ENCODE measurements at places on chromosomes 11 and 22.

- DNase-seq, result peak; percentile 4
These were observed 26.8 kb downstream of the CLDN25 start for GRCh38 chr11:113806406-113806805.

- peak; percentile 40 for DNase-seq
These were observed 7.4 kb upstream of the BIRC3 start for GRCh38 chr11:102309621-102310541.

GRCh38 chr22:28989484-28989883 is 72.1 kb downstream of the C22orf31 start:
- DNase-seq, result peak; percentile 50

DNA sequence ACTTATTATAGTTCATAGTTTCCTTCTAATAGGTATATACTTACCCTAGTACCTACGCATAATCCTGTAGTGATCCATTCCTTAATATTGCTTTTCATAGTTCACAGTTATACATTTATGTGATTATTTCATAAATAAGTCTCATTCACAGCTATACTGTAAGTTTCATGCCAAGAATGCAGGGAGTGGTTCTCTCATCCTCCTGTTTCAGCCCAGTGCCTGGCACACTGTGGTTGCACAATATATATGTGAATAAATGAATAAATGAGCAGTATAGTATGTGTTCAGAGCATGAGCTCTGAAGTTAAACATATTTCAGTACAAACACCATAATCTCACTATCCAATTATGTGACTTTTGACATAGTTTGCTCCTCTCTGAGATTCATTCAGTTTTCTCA is 115.8 kb downstream of the MAML2 start:
- no peak for DNase-seq

DNA sequence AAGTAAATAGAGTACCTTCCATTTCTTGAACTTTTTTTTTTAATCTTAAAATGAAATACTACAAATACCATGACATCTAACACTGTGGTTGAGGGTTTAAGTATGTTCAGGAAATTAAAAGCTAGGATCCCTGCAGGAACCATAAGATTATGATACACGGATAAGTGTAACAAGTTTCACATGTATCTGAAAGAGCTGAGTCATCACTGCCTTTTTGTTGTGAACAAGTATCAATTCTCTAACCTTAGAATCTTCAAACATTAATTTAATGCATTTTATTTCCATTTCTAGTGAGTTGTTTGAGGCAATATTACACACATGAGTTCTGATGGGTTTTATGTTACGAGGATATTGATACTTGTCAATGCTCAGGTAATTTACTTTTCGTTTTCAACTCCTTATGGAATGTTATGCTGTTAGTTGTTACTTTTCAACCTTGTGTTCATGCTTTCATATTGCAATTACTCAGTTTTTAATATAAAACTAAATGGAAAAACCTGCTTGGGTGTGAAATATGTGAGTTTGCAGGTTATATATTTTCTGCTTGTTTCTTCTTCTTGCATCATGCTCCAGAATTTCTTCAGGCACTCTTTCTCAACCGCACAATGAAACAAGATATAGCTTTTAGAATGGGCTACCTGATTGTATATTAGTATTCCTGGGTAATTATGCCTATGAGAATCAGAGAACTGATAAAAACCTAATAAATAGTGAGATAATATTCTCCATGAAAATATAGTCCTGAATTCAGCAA is 361.3 kb upstream of the MTNR1B start:
- peak; percentile 28 for DNase-seq

- no peak for DNase-seq
These were observed 9.6 kb downstream of the TMEM258 start for GRCh38 chr11:61782841-61783240.

DNA sequence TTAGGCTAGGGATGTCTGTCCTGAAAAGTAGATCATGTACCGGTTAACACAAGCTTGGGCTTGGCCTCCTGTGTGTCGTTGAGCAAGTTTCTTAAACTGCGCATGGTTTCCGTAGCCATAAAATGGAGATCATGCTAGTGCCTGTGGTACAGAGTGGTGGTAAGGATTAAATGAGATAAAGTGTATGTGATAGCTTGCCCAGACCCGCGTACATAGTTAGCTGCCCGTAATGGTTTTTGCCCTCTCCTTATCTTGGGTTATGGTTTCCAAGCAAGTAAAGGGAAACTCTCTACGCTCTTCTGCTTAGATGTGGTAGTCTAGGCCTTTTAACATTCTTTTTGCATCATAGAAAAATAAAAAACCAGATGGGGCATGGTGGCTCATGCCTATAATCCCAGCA is 11.0 kb upstream of the PTPRJ start:
- DNase-seq, result no peak

GRCh38 chr11:66708094-66708493 is 20.9 kb downstream of the SPTBN2 start:
- no peak for DNase-seq

- DNase-seq, result no peak
These were observed 45.1 kb downstream of the PHF21B start for GRCh38 chr22:44964722-44965078.

- no peak for DNase-seq
These were observed 6.6 kb downstream of the DPF2 start for GRCh38 chr11:65340226-65340625.

Measured in fibroblast of upper back skin (primary cell).